Stimulated activated CD8-positive, alpha-beta memory T cell treated with anti-CD3 and anti-CD28 coated beads, Interleukin-4, amount 100 ng/mL, for 24 hours (primary cell): ENCODE measurements at places on chromosomes 6 and 20.

GRCh38 chr6:35259948-35260590 lies 534 bp downstream of the ZNF76 start:
- DNase-seq, result peak; percentile 51

DNA sequence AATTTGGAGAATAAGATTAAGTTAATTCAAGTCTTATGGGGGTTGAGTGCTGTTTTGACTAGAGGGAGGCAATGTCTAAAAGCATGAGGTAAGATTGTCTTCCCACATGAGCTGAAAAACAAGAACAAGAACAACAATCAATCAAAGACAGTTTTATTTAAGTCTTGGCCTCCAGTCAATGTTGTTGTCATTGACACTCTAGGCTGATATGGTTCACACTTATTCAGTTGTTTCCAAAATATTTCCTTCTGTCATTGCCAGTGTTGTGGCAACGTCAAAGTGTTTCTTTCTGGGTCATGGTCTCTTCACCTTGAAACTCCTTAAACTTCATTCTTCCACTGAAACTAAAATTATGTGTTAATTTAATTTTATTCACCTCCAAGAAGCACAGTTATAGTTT lies 72.4 kb downstream of the GRIK2 start:
- no peak for DNase-seq

GRCh38 chr6:122116835-122117627 lies 282.4 kb upstream of the HSF2 start:
- no peak for DNase-seq

- DNase-seq, result no peak
Measured at GRCh38 chr6:4176907-4177306, 41.5 kb upstream of the ECI2 start.

DNA sequence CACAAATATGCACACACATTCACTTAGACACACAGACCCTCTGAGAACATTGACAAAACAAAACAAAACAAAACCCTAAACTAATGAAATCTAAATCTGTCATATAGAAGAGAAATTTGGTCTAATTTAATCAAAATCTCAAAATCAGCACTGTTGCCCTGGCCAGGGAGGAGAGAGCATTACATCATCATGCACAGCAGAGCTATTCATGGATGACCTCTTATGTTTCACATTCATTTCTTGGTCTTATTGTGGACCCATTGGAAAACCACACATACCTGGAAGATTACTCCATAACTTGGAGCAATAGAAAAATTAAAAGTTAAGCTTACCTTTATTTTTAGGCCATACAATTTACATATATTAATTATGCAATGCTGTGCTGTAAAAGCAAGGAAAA lies 1223.6 kb upstream of the GJE1 start:
- no peak for DNase-seq

DNA sequence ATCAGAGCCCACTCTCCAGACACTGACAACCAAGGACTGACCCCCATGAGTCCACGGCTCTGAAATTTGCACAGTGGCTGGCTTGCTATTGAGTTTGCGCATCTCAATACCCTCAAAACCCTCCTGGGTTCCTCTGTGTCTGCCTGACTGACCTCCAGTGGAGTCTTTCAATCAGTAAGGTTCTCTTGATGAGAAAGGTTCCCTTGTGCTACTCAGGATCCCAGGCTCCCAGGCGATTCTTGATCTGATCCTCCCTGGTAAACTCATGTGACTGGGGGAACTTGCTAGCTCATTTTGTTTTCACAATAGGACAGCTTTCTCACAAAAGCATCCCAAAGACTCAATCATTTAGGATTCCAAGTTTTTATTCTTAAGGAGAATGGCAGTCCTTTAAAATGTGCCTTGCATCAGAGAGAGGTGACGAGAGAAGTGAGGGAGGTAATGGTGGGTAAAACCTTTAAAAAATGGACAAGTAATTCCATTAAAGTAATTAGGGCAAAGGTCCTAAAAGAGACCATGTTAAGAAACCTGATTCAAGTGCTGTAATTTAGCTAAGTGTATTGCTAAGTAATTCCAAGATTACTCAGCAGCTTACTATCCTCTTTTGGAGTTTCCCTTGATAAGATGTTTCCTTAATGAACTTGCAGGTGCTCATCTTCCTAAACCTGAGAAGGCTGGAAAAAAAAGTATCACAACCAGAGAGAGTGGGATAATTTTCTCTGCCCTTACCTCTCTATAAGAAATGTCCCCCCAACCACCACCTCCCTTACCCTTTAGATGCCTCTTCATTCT lies 304.7 kb upstream of the SGK1 start:
- DNase-seq, result no peak
